ENCODE measurements at places on chromosomes 6 and 20. TPM values are rescaled to one million over a fixed set of nuclear protein-coding genes. Genes with fewer than 3 reads are reported as not detected.

Gene ARMC12
- total RNA-seq: 0.93 TPM

Gene SPATA25
- total RNA-seq: 4.4 TPM

Gene CAGE1
- total RNA-seq: 0.21 TPM

Gene PTK6
- total RNA-seq: 0.38 TPM

Gene MATN4
- total RNA-seq: 0.20 TPM

Gene MTFR2
- 6.8 TPM for total RNA-seq

Data from endodermal cell (in vitro differentiated cells).